ENCODE measurements at places on chromosomes 7 and 10.

- no peak for DNase-seq
These were observed 64.1 kb downstream of the ZMIZ1 start for GRCh38 chr10:79132681-79133381.

DNA sequence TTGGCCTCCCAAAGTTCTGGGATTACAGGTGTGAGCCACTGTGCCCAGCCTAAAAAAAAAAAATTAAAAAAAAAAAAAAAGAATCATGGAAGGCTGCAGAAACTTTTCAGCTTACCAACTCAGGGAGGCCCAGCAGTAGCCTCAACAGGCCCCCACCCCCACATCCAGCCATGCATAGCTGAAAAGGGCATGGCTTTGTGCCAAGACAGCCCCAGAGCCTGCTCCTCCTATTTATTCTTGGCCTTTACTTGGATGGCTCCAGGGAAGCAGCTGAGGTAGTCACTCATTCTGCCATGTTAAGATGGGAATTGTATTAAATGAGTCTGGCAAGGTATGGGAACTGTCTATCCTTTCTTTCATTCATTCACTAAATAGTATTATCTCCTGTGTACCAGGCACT lies 13.7 kb upstream of the CNNM2 start:
- no peak for DNase-seq

DNA sequence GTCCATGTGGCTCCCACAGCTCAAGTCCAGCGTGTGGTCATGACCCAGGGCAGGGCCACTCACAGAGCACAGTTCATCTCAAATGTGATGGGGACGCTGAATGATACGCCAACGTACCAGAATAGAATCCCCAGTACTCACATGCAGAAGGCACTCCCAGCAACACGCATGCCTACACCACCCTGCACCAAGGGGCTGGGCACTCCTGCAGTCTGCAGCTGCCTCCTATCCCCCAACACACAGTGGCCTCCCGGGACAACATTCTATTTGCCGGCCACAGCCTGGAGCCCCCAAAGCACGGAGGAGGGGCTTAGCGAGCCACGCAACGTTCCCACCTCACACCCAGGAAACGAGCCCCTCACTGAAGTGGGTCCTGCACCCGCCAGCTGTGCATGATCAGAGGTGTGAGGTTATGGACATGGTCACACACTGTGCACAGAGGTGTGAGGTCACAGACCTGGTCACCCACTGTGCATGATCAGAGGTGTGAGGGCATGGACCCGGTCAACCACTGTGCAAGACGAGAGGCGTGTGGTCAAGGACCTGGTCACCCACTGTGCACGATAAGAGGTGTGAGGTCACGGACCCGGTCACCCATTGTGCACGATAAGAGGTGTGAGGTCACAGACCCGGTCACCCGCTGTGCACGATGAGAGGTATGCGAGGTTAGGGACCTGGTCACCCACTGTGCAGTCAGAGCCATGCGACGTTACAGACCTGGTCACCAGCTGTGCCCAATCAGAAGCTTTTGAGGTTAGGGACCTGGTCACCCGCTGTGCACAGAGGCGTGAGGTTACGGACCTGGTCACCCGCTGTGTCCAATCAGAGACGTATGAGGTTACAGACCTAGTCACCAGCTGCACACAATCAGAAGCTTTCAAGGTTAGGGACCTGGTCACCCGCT lies 182.8 kb downstream of the DIP2C start:
- DNase-seq = no peak

GRCh38 chr7:71237945-71238344 lies 106.0 kb downstream of the GALNT17 start:
- DNase-seq = no peak

DNA sequence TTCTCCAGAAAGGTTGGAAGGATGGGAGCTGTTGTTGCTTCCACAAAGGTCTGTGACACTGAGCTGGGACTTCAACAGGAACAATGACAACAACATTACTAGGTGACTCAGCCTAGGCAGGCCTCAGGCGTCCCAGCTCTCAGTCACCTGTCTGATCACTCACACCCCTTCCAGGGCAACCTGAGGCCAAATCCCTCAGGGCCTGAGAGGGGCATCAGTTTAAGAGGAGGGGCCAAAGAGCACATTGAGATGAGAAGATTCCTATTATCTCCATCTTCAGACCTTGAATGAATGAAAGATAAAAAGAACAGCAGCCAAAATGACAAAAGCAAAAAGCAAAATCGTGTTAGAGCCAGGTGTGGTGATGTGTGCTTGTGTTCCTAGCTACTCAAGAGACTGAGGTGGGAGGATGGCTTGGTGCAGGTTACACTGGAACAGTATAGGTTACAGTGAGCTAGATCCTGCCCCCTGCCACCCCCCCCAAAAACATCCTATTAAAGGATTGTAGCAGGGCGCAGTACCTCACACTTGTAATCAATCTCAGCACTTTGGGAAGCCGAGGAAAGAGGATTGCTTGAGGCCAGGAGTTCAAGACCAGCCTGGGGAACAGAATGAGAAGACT lies at the start of gene ATG9B:
Gene ATG9B (minus strand): TSS at position 60 of the 622 bp plus-strand sequence. CDS start 71 bp downstream, outside the sequence.
- DNase-seq = no peak

- DNase-seq = no peak
These were observed 24.4 kb downstream of the C10orf71 start for GRCh38 chr10:49323171-49323895.

Measured in activated CD8-positive, alpha-beta memory T cell treated with anti-CD3 and anti-CD28 coated beads for 1 hour (primary cell).